Activated T-cell treated with anti-CD3 and anti-CD28 coated beads, Interleukin-2, amount 50 U/mL, for 24 hours (primary cell): ENCODE measurements at places on chromosomes 5 and 9.

DNA sequence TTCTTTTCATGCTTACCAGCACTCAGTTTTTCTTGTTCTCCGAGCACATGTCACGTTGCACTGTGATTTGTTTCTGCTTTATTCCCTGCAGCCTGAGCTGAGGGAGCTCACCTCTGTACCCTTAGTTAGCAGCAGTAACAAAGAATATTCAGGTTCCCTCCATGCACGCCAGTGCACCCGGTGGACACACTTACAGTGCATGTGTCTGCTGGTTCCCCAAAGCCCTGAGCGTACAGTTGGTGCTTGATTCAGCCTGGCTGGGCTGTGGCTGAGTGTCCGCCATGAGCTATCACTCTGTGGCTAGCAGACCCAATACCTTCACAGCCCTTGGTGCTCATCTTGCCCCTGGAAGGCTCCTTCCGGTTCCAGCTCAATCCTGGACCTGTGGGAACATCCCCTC lies 93.5 kb downstream of the MVB12B start:
- DNase-seq: no peak

- DNase-seq: no peak
Measured at GRCh38 chr9:107976767-107977166, 487.2 kb upstream of the KLF4 start.

DNA sequence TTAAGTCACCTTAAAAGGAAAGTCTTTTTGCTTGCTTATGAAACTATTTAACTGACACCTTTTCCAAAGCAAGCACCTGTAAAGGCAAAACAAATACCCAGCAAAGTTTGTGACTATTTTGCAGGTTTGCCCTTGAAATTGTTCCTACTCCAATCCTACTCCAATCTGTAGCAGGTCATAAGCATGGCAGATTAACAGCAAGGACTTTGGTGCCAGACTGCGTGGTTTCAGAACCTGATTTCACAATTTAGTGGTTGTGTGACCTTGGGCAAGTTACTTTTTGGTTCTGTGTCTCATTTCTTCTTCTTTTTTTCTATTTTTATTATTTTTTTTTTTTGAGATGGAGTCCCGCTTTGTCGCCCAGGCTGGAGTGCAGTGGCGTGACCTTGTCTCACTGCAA lies 282.1 kb downstream of the RFX3 start:
- DNase-seq: no peak

GRCh38 chr5:116834796-116835515 lies 260.3 kb upstream of the SEMA6A start:
- DNase-seq: no peak

GRCh38 chr5:112467485-112467884 lies 48.4 kb upstream of the EPB41L4A start:
- no peak for DNase-seq

DNA sequence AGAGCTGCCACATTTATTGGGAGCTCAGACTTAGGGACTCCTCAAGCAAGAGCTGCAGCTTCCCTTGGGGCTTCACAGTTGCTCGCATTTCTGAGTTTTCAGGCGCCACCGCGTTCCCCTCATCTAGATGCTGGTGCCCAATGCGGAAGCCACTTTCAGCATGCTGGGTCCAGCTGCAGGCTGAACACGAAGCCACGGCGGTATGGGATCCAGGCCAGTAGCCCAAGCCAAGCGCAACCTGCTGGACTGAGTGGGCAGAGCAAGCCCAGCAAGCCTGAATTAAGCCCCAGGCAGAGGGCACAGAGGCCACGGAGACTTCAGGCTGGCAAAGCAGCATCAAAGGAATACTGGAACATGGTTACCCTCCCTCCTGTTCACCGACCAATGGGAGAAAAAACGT lies 391.5 kb downstream of the HTR1A start:
- DNase-seq: no peak

GRCh38 chr5:98581112-98581997 lies 192.1 kb upstream of the RGMB start:
- no peak for DNase-seq

- no peak for DNase-seq
Measured at GRCh38 chr9:87722393-87723088, 3.4 kb upstream of the CTSL start.

- no peak for DNase-seq
Measured at GRCh38 chr9:14301006-14301405, 12.9 kb downstream of the NFIB start.

DNA sequence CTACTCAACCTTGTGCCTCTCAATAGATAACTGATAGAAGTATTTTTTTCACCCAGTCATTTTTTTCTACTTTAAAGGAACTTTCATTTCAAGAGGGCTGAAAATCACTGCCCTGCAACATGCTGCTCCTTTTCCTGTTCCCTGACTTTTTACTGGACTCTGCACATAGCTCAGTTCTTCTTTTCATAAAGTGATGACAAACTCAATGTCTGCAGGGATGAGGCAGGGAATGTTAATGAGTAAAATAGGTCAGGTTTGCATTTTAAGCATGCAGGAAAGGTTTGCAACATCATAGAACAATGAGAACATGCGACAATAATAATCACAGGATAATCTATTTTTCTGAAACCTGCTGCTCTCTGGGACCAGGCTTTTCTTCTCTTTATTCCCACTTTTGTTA lies 172.2 kb upstream of the SGCD start:
- DNase-seq: no peak

GRCh38 chr9:121778252-121779225 lies 127.1 kb downstream of the DAB2IP start:
- DNase-seq: no peak

DNA sequence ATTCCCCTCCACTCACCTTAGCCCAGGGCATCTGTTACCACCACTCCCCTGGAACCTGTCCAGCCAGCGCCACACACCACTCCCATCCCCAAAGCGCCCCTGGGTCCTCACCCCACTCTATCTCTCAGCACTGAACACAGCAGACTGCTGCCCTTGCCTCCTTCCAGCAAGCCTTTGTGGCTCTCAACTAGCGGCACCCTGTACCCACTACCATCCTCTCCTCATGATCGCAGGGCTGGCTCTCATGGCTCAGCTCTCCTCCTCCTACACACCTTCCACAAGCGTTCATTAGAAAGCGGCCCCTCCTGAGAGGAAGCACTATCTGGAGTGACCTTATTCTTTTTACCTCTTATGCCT lies 13.3 kb upstream of the BASP1 start:
- no peak for DNase-seq

GRCh38 chr9:101966691-101967090 lies 228.2 kb upstream of the GRIN3A start:
- DNase-seq: no peak

DNA sequence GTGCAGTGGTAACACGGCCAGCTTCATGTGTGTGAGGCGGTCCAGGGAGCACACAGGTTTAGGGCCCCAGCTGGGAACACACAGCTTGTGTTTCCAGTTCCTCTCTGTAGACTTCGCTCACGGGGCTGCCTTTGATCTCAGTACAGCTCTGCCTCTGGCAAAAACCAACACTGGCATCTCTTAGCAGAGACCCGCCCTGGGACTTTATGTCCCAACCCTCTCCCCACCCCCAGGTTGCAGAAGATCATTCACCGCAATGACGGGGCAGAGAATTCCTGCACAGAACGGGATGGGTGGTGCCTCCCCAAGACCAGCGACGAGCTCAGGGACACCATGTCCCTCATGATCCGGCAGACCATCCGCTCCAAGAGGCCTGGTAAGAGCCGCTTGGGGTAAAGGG lies 5.2 kb upstream of the CEL start:
- DNase-seq: no peak

DNA sequence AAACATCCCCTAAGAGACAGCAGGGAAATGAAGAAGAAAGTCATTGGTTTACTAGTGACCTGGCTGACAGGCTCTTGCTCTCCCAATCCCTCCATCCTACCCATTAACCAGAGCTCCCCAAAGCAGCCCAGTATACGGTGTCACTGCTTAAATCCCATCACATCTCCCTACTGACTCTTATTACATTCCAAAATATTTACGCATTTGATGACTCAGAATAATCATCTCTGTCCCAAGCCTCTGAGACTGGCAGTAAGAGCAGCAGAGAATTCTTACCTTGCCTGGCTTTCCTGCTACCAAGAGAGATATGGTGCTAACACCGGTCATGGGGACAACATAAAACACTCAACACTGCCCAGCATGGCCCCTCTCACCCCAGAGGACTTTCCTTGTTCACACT lies 20.2 kb upstream of the WHRN start:
- no peak for DNase-seq

GRCh38 chr5:9712506-9712905 lies 82.4 kb upstream of the TAS2R1 start:
- no peak for DNase-seq

DNA sequence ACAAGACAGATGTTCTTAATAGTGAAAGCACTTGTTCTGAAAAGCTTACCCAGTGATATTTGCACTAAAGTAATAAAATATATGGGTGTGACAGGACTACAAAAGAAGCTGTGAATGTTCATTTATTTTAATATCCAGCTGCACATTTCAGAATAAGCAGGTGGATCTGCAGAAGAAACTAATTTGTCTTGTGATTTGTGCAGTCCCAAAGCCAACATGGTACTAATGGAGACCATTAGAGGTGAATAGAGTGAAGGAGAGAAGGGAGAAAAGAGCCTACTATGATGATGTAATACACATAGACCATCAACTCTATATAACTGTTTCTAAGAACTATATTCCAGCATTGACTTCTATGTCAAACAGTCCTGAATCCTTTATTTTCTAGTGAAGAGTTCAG lies 362.8 kb downstream of the ISL1 start:
- no peak for DNase-seq

GRCh38 chr5:95878417-95879323 lies 56.1 kb upstream of the GLRX start:
- no peak for DNase-seq

DNA sequence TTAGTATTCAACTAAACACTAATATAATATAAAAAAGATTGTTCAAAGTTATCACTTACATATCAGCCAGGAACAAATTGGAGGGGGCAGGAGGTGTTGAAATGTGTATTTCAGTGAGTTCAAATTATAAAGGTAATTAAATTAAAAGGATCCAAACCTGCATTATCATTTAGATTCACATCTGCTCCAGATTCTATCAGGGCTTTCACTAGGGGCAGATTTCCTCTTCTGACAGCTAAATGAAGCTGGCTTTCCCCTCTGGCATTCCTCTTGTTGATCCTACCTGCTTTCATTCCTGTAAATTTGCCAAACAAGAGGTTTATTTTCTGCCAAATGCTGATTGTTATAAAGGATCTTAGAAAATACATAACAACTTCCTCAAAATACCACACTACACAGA lies 86.3 kb upstream of the GCNT4 start:
- no peak for DNase-seq

DNA sequence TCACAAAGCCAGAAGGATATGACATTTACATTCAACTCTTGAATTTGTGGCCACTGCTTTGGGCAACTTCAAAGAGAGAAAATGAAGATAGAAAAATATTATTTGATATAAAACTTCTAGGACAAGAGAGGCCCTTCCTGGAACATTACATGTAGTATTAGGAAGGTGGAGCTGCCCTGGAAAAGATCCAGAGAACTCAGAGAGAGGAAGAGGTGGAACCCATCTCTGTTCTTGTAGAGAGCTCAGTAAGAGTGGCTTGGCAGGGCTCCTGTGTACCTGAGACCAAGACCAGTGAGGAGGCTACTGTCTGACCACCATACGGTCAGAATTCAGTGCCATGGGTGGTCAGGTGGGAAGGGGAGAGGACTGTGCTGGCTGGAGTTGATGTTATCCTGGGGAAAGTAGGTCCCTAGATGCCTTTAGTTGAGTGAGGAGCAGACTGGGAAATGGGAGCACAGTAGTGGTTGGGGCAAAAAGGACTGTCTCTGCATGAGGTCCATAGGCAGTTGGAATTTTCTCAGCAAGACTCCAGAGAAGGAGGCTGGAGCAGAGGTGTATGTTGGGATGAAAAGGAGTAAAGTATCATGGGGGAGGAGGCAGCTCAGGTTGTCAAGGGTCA lies 7.6 kb downstream of the TGFBI start:
- DNase-seq: no peak
